ENCODE measurements at places on chromosomes 4 and X. TPM values are rescaled to one million over a fixed set of nuclear protein-coding genes. Genes with fewer than 3 reads are reported as not detected.

- no peaks in the 10 kb centered on the region for H3K36me3 ChIP-seq
- no peak for DNase-seq
- peak overlapping the region; percentile 9 for H3K4me3 ChIP-seq
- no peaks in the 10 kb centered on the region for H3K27me3 ChIP-seq
- H3K27ac ChIP-seq = peak overlapping the region; percentile 28
- H3K4me1 ChIP-seq = peaks cover 7% of the 10 kb centered on the region
These were observed 109.9 kb upstream of the SORBS2 start for GRCh38 chr4:185921583-185922555.

The SLC34A2 gene
- 1.4 TPM for total RNA-seq

DNA sequence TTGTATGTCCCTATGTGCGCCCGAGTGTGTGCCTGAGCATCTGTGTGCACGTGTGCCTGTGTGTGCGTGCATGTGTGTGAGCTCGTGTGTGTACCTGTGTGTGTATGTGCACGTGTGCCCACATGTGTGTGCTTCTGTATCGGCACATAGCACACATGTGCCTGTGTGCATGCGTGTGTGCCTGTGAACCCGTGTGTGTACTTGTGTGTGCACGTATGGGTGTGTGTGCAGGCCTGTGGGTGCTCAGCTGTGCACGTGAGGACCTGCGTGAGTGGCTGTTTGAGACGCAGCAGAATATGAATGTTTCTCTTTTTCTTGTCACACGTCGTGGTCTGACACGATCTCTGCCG, 4.3 kb downstream of the AKAP17A start:
- no peaks in the 10 kb centered on the region for H3K27me3 ChIP-seq
- H3K27ac ChIP-seq = no peak overlapping the region
- no peaks in the 10 kb centered on the region for H3K4me1 ChIP-seq

- no peak overlapping the region for H3K27ac ChIP-seq
- no peaks in the 10 kb centered on the region for H3K27me3 ChIP-seq
- DNase-seq = no peak
- no peaks in the 10 kb centered on the region for H3K36me3 ChIP-seq
These were observed 22.4 kb downstream of the RS1 start for GRCh38 chrX:18649498-18649951.

DNA sequence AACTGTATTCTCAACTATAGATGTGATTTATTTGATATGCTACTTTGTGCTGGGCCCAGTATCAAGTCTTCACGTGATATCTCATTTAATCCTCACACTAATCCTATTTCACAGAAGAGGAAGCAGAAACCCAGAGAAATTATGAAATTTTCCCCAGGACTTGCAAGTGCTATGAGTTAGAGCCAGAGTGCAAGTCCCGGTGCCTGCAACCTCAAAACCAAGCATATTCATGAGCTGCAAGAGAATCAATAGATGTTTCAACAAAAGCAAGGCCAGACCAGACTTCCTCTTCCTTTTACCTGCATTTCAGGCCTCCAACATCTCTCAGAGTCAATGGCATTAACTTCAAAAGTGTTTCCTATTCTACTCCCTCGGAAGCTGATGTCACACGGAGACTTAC, 92.2 kb upstream of the GATB start:
- H3K36me3 ChIP-seq = no peaks in the 10 kb centered on the region
- H3K27me3 ChIP-seq = peaks cover 1% of the 10 kb centered on the region
- DNase-seq = no peak
- no peak overlapping the region for H3K27ac ChIP-seq
- H3K4me1 ChIP-seq = no peaks in the 10 kb centered on the region

The FGB gene
- not detected for total RNA-seq

DNA sequence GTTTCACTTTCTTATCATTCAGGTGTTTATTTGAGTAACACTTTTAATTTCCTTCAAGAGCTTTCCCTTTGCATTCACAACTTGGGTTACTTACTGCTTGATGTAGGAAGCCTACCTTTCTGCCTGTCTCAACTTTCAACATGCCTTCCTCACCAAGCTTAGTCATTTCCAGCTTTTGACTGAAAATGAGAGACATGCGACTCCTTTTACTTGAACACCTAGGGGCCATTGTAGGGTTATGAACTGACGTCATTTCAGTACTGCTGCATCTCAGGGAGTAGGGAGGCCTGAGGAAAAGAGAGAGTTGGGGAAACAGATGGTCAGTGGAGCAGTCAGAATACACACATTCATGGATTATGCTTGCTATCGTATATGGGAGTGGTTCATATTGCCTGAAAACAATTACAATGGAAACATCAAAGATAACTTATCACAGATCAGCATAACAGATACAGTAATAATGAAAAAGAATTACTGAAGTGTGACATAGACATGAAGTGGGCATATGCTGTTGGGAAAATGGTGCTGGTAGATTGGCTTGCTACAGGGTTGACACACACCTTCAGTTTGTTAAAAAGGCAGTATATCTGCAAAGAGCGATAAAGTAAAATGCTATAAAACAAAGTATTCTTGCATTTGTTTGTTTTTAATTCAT, 25.7 kb downstream of the USP53 start:
- no peaks in the 10 kb centered on the region for H3K27me3 ChIP-seq
- DNase-seq = no peak
- no peak overlapping the region for H3K4me3 ChIP-seq
- H3K36me3 ChIP-seq = peaks cover 2% of the 10 kb centered on the region

The BMP15 gene
- total RNA-seq = not detected
